ENCODE measurements at places on chromosomes 6 and 20.

DNA sequence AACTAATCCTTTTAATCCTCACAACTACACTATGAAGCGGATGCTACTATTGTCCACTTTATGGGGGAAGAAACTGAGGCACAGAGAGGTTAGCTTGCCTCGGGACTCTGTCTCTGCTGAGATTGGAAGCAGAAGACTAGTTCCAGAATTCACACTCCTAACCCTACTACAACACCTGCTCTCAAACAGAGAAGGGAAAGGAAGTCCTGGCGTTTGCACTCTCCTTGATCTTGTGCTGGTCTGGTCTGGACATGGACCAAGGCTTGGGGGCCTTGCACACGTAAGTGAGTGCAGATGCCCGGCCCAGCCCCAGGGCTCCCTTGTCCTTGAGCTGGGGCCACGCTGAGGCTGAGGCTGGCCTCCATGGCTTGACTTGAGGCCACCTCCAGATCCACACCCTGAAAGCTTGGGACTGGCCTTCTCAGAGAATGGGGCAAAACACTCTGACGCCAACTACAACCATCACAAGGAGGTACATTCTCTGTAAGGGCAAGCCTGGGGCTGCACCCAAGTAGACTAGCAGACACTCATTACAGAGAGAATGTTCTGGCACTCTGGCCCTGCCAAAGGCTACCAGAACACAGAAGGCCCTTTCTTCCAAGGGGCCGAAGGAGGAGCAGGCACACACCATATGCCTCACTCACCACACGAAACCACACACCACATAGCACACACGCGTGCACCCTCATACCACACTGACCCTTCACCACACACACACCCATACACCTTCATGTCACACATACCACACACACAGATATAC, 33.3 kb upstream of the EZR start:
- DNase-seq: no peak

- DNase-seq: peak; percentile 15
These were observed 82.9 kb upstream of the MARCKS start for GRCh38 chr6:113774127-113774825.

- no peak for DNase-seq
These were observed 84.5 kb downstream of the DOK5 start for GRCh38 chr20:54559890-54560289.

DNA sequence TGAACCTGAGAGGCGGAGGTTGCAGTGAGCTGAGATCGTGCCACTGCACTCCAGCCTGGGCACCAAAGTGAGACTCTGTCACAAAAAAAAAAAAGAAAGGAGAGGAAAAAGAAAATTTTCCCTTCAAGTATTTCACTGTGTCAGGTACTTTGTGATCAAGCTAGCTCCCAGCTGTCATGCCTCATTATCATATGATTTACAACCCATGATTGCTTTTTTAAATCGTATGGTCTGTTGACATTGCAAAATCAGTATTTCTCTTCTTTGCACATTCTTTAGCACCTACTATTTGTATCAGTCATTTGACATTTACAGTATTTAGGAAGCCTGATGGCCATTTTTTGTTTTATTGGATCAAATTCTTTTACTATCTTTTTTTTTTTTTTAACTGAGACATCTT, 22.4 kb downstream of the SASH1 start:
- no peak for DNase-seq

GRCh38 chr6:111871207-111871606, 2.0 kb downstream of the FYN start:
- no peak for DNase-seq

DNA sequence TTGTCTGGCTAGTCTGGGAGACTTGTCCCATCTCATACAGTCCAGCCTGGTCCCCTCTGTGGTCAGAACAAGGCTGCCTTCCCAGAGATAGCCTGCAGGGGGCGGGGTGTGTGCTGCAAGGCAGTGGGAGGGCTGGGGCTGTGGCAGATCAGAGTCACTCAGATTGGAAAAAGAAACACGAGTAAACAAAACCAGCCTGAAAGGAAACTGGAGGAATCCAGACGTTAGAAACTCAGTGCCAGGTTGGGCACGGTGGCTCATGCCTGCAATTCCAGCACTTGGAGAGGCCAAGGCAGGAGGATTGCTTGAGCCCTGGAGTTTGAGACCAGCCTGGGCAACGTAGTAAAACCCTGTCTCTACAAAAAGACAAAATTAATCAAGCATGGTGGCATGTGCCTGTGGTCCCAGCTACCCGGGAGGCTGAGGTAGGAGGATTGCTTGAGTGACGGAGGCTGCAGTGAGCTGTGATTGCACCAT, 20.2 kb downstream of the LEMD2 start:
- peak; percentile 62 for DNase-seq

GRCh38 chr6:12516070-12516469, 200.5 kb upstream of the PHACTR1 start:
- no peak for DNase-seq

- DNase-seq: no peak
These were observed 41.5 kb downstream of the YTHDF1 start for GRCh38 chr20:63174309-63175037.

GRCh38 chr6:132780770-132781371, 17.6 kb downstream of the SLC18B1 start:
- no peak for DNase-seq

- DNase-seq: no peak
These were observed 16.9 kb upstream of the STK35 start for GRCh38 chr20:2084703-2085102.

DNA sequence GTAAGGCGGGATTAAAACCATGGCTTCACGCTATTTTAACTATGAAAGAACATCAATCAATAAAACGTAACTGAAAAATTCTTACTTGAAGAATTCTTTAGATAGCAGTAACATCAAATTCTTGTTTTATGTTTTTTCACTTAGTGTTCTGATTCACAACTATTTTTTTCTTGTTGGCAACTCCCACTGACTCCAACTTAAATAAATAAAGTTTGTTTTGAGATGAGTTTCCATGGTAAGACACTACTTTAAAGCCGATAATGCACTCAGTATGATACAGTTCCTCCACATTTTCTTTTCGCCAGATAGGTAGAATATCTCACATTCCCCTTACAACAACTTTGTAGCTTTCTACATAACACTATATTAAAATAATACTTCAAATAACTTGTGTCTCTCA, 33.1 kb upstream of the CNKSR3 start:
- no peak for DNase-seq

GRCh38 chr6:41346441-41346840, 11.0 kb downstream of the NCR2 start:
- no peak for DNase-seq

GRCh38 chr6:42572523-42572922, 8.7 kb downstream of the UBR2 start:
- no peak for DNase-seq

DNA sequence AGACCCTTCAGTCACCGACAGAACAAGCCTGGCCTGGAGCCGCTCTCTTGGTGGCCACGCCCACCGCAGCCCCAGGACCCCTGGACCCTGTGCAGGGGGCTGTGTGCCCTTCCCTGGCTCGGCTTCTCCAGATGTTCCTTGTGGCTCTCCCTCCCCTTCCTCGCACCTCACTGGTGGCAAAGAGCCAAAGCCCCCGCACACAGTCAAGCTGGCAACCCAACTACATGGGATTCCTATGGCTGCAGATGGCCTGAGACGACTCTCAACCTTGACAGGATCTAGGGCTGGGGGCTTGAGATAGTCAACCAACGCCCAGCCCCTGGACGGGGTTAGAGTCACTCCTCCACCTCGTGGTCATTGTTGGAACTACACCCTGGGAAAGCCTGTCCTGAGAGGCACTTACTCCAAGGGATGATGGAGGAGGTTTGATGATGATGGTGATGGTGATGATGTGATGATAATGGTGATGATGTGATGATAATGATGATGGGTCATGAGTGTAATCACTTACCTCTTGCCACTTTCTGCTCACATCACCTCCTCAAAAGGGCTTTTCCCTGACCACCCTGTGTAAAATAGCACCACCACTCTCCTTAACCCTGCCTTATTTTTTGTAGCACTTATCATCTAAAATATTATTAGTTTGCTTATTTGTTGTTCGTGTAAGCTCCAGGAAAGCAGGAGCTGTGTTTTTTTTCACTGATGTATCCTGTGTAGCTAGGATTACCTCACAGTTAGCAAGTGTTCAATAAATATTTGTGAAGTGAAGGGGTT, 278.4 kb downstream of the LRFN2 start:
- DNase-seq: peak; percentile 8

GRCh38 chr6:160435935-160436334, 87.8 kb downstream of the SLC22A3 start:
- DNase-seq: no peak

DNA sequence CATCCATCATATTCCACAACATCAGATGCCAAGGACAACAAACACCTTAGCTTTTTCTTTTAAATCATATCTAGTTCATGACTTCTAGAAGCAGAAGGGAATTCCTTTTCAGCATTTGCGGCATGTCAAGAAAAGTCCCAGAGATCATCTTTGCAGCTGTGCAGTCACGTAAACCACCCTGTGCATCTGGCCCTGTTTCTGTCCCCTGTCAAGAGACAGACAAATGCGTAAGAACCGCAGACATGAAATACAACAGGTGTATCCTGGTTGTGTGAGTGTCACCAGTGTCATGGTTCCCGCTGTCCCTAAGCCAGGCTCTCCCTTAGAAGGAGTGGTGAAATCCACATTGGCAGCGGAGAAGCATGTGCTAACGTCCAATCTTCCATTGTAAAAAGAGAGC, 28.1 kb downstream of the LY86 start:
- DNase-seq: no peak

DNA sequence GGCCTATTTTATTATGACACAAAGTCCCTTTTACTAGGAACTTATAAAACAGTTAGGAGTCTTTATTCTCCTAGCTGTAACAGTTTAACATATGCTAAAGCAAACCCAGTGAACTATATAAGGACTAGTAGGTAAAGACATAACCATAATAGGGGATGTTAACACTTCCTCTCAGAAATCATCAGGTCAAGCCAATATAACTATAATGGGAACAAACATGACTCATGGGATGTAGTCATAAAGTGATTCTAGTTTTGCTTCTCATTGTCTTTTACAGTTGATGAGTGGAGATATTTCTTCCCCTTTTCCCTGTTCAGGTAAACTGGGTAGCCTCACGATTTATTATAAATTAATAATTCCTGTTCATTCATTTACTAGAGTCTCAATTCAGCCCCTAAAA, 9.7 kb downstream of the PTCHD4 start:
- no peak for DNase-seq

- no peak for DNase-seq
These were observed 13.6 kb downstream of the COL9A1 start for GRCh38 chr6:70289299-70289698.

- no peak for DNase-seq
These were observed 1.6 kb downstream of the SLC22A7 start for GRCh38 chr6:43299338-43300293.

- DNase-seq: peak; percentile 2
These were observed 42.7 kb upstream of the GCNT2 start for GRCh38 chr6:10478187-10479040.

GRCh38 chr6:21965953-21966539, 330.8 kb downstream of the PRL start:
- no peak for DNase-seq

DNA sequence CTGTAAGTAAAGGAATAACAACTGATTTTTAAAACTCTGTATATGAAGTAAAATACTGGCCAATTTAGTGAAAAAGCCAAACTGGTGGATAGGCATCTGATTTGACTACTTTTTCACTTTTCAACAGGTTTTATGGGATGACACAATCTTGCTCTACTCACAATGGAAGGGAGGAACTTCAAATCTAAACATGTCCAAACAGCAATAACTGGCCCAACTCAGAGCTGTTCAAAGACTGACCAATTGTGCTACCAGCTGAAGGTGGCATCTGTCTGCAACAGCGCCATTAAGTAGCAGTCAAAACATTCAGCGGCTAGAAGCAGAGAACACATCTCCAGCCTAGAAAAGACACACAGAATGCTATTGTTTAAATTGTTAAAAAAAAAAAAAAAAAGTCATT, 44.6 kb downstream of the SESN1 start:
- DNase-seq: no peak

- DNase-seq: no peak
These were observed 135.3 kb upstream of the FOXQ1 start for GRCh38 chr6:1176567-1176966.

DNA sequence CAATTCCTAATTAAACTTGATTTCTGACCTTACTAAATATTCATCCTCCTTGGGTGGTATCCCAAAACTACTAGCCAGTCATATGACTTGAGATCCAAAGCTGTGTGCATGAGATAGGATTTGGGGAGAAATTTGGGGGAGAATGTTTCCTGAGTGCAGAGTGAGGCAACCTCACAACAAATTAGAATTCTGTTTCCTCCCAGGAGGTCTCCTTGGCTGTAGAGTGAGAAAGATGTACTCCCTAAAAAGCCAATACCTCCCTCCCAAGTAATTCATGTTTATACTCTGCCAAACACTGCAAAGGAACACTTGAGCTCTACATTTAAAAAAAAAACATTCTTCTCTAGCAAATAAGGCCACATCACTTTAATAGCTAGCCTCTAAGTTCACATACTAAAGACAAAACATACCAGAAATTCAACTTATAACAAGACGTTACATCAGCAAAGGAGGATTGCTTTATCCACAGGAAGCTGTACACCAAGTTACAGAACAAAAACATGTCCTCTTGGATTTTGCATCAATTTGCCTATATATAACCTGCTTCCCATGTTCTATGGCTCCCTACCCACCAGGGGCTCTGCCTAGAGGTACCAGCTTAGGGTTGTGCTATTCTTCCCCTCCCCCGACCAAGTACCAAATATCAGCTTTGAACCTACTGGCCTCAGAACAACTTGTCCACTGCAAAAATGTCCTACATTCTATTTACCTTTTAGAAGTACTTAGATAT, 15.4 kb upstream of the TMEM30A start:
- no peak for DNase-seq

- no peak for DNase-seq
These were observed 14.5 kb upstream of the WFDC12 start for GRCh38 chr20:45138561-45139300.

- no peak for DNase-seq
These were observed 73.3 kb upstream of the SGK1 start for GRCh38 chr6:134391205-134391604.

GRCh38 chr6:23027281-23027680, 457.9 kb downstream of the HDGFL1 start:
- no peak for DNase-seq

- DNase-seq: no peak
These were observed 169.6 kb downstream of the PLCB1 start for GRCh38 chr20:8301655-8302054.

GRCh38 chr6:28334286-28335039, 1.5 kb downstream of the ZSCAN31 start:
- no peak for DNase-seq

- DNase-seq: no peak
These were observed 36.9 kb downstream of the B4GALT5 start for GRCh38 chr20:49676581-49677291.

GRCh38 chr20:63433756-63434531, 38.5 kb downstream of the KCNQ2 start:
- no peak for DNase-seq

Data from AG04450 (cell line).